ENCODE measurements at places on chromosomes 2 and 18.

DNA sequence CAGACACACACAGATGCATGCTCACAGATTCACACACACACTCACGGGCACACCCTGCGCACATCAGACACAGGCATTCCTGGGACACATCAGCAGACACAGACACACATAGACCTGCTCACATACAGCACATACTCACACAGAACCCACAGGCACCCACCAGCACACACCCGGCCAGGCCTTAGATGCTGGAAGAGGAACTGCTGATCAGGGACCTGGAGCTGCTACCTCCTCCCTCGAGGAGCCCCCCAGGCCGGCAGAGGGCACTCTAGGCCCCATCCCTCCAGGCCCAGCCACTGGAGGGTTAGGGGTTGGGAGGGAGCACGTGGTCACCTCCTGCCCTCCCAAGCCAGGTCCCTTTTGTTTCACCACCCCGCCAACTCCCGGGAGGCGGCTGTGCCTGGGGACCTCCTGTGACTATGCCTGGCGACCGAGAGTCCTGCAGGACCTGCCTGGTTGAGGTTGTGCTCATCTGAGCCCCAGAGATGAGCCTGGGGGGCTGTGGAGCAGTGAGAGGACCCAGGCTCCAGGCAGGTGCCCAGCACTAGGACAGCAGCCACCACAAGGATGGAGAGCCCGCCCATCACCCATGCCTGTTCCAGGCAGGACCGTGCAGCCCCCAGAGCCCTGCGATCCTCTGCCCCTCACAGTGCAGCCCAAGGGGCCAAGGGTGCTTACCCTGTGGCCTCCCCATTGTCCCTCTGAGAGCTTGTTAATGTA, 21.0 kb upstream of the PTMA start:
- peak; percentile 30 for DNase-seq

DNA sequence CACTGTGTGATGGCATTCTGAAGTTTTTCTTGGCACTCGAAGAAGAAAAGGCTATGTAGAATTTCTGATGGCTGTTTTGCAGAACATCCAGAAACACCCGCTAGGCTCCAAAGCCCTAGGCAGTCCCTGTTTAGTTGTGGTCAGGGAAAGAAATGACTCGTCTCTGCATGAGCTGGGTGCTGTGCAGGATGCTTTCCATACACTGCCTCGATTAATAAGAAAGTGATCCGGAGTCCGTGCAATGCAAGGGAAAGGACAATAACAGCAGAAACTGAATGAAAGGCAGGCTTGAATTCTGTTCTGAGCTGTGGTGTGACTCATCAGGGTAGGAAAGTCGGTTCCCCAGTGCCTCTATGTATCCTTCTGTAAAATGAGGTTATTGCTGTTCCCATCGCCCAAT, 18.7 kb downstream of the MAPRE3 start:
- no peak for DNase-seq

DNA sequence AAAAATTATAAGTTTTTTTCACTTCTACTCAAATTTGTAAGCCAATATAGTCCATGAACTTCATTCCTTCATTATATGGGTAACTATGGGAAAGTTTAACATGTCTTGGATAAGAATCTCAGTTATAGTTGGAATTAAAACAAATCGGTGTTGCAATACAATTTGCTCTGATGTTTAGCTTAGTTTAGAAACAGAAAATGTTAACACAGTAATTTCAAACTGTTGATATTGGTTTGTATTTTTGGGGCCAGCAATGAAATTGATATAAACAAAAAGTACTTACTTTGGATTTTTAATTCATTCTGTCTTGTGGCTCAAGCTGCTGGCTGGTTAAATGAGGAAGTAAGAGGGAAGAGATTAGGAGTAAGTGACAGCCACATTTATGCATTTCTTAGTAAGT, 368.5 kb upstream of the NT5C1B start:
- no peak for DNase-seq

- no peak for DNase-seq
These were observed 56.2 kb downstream of the SLC38A11 start for GRCh38 chr2:164899121-164899520.

DNA sequence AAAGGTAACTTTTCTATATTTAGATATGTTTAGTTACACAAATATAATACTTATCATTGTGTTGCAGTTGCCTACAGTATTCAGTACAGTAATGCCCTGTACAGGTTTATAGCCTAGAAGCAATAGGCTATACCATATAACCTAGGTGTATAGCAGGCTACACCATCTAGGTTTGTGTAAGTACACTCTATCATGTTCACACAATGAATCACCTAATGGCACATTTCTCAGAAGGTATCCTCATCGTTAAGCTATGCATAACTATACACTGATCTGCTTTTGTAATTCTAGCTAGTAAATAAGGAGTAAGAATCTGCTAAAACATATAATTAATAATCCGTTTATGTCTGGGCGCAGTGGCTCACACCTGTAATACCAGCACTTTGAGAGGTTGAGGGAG, 102.1 kb downstream of the COMMD1 start:
- DNase-seq, result no peak

- DNase-seq, result no peak
These were observed 438.6 kb upstream of the HNMT start for GRCh38 chr2:137525641-137526190.

DNA sequence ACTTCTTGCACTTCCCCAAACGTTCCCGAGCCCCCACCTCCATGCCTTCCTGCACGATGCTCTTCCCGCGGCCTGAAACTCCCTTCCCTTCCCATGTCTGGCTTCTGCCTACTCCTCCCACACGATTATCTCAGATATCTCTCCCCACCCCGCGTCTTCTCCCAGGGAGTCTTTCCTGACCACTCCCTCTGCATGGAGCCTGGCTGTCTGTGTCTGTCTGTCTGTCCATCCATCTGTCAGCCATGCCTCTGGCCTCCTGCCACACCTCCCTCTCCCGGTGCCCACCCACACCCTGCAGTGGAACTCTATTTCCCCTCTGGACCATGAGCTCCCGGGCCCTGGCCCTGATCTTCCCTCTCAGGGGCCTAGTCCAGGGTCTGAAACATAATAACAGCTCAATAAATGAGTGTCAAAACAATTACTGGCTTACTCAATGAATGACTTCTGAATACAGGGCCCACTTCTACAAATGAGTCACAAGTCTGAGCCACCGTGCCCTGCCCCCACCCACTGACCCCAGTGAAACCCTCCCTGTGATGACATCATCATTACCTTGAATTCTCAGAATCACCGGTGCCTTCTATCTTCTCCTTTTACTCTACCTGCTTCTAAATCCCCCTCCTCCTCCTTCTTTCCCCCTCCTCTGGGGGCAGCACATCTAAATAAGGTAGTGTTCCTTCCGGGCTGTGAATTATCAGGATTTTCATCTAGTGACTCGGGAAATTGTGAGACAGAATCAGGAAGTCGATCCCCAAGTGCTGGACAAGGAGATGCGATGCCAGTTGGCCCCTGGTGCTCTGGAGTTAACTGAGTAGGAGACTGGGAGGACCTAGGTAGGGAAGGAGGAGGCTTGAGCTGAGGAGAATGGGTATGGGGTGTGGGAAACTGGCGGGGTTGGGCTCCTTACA, 46.1 kb upstream of the PLB1 start:
- peak; percentile 52 for DNase-seq

DNA sequence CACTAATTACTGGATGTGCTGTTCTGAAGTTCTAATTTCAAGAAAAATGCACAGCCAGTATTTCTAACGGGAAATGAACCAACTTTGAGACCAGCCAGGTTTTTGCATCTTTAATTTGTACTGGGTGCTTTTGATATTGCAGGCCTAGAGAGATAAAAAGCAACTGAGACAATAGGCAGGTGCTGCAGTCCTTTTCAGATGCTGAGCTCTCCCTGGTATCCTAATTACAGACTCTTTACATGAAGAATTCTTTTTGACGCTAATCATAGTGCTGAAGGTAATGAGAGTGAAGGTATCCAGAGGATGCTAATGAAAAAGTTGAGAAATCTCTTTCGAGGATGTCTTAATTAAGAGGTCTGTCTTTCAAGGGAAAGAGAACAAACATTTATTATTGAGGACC, 85.1 kb downstream of the SERPINB8 start:
- DNase-seq, result no peak

- DNase-seq, result no peak
These were observed 180.8 kb downstream of the KLHL29 start for GRCh38 chr2:23565814-23566213.

DNA sequence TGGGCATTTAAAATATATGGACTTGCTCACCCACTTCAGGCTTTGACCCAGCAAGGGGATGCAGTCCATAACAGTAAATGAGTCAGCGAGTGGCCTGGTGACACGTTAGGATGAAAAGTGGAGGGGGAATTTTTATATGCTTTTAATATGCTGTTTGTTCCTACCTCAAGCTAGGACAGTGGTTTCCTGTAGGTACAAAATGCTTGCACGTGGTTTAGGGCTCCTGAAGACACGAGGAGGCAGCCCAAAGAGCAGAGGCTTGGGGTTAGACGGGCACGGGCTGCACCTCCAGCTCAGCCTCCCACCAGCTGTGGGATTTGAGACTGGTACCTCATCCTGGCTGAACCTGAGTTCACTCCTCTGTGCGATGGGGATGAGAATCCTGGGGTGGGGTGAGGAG, 306.2 kb upstream of the CXCR4 start:
- no peak for DNase-seq

- DNase-seq, result no peak
These were observed 357.7 kb downstream of the ALK start for GRCh38 chr2:29563697-29564096.

- DNase-seq, result no peak
These were observed 35.3 kb downstream of the BCL2 start for GRCh38 chr18:63284173-63284799.

GRCh38 chr2:146985753-146986152, 859.1 kb upstream of the ACVR2A start:
- no peak for DNase-seq

- no peak for DNase-seq
These were observed 42.7 kb upstream of the TAF4B start for GRCh38 chr18:26183395-26184112.

DNA sequence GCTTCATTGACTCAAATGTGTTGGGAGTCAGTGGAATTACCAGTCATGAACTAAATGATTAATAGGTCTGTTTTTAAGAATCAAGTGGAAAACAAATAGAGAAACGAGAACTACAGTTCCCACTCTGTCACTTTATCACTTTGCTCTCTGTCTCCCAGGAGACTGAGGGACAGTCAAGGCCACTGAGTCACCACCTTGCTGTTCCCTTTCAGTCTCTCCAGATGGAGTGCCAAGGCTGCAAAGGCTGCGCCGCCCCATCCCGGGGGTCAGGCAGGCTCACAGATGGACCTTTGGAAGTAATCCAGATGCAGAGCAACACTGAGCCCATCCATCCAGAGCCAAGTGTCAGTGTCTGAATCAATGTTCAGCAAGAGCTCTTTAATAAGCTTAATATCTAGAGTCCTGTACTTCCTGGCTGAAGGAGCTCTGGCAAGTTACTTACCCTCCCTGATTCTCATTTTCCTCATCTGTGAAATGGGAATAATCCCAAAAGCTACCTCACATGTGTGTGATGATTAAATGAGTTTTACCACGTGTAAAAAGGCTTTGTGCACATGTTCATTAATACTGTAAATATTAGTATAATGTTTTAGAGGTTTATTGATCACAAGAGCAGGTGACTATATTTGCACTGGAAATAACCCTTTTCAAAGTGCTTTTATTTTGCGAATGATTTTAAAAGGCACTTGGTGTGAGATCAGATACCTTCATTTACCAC, 43.0 kb upstream of the EFEMP1 start:
- no peak for DNase-seq

DNA sequence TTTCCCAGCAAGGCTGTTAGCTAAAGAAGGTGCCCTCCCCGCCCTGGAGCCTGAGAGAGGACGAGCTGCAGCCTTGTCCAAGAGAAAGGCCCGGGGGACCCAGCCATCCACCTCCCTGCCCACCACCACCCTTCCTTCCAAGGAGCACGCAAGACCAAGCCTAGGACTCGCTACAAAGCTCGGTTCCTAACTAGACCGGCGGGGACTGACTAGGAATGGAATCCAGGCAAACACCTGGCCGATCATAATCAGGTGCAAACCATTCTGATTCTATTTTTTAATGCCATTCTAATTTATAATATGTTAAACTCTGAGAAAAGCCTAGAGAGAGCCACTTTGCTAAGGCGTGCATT, 19.7 kb upstream of the TUBB6 start:
- no peak for DNase-seq

- no peak for DNase-seq
These were observed 441.7 kb downstream of the CBLN2 start for GRCh38 chr18:72102412-72102811.

DNA sequence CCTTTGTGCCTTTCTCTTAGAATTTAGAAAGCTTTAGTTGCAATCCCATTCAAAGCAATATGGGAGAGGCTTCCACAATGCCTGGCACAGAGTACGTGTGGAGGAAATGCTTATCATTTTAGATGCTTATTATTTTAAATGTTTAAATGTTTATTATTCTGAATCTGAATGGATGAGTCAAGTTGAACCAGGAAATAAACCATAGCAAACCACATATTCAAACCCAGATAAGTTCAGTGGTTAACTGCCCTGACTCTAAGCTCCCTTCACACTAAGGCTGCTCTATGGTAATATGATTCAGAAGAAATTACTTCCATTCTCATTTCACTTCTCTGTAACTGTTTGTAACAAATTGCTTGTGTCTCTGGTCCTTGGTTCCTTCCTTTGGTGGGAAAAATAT, 5.2 kb upstream of the PPP4R1 start:
- DNase-seq, result no peak

GRCh38 chr2:48733067-48733503, 22.4 kb downstream of the LHCGR start:
- DNase-seq, result no peak

Measured in activated CD4-positive, CD25-positive, alpha-beta regulatory T cell treated with anti-CD3 and anti-CD28 coated beads, Interleukin-2, amount 50 U/mL, for 16 hours (primary cell).